EH (cell line): ENCODE measurements at places on chromosomes 16 and 17.

GRCh38 chr17:17723354-17724261 is 42.4 kb downstream of the RAI1 start:
- DNase-seq, result peak; percentile 88

GRCh38 chr17:5408186-5408585 is 11.3 kb downstream of the NUP88 start:
- DNase-seq, result no peak

- DNase-seq, result no peak
These were observed 19.3 kb downstream of the ARL2BP start for GRCh38 chr16:57264381-57264780.

DNA sequence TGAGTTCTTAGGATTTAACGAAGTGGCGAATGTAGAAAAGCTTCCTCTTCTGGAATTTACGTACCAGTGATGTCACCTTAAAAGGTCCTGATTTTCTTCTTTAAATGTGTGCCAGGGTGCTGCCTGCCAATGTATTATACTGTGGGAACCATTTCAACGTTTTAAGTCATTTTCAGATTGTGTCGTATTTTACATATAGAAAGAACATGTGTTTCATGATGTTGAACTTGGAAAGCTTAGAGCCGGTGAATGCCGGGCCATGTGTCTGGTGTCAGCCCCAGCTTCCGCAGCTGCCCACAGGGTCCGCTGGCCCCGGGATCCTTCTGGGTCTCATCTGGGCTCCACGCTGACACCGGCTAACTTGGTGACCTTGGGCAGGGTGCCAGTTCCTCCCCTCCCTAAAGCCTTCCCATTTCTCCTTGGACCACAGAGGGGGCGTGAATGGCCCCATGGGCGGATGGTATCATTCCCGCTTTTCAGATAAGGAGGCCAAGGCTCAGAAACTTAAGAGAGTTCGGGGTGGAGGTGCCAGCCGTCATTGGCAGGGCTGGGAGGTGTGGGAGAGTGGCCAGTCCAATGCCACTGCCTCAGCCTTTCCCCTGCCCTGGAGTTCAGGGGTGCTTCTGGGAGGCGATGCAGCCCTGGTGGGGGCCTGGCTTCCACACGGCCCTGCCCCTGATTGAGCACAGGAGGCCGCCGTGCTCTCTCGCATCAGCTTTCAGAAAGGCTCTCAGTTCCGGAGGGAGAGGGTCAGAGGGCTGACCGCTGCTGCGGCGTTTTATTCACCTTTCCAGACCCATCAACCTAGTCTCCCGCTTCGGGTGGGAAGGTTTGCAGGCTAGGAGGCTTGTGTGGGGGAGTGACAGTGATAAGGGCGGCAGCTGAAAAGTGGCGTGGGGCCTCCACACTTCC is 68.8 kb upstream of the CIBAR2 start:
- no peak for DNase-seq

DNA sequence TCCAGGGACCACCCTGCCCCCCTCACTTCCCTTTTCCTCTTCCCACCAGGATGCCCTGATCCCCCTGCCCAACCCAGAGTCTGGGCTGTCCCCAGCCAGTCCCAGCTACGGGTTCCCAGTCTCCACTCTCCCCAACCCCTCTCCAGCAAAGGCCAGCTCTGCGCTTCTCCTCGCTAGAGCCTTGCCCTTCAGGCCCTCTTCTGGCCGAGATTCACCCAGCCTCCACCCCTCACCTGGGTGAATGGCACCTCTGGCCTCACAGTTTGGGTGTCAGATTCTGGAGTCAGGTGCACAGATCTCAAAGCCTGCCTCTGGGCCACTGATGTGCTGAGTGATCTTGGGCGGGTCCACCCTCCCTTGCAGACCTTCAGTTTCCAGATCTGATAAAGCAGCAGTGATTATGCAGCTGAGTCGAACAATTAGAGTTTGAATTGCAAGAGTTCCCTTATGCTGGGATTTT is 185.6 kb upstream of the TNRC6C start:
- no peak for DNase-seq

GRCh38 chr16:85168732-85169256 is 56.5 kb upstream of the CIBAR2 start:
- DNase-seq, result peak; percentile 78

- no peak for DNase-seq
These were observed 40.3 kb downstream of the MEAK7 start for GRCh38 chr16:84464116-84464515.

DNA sequence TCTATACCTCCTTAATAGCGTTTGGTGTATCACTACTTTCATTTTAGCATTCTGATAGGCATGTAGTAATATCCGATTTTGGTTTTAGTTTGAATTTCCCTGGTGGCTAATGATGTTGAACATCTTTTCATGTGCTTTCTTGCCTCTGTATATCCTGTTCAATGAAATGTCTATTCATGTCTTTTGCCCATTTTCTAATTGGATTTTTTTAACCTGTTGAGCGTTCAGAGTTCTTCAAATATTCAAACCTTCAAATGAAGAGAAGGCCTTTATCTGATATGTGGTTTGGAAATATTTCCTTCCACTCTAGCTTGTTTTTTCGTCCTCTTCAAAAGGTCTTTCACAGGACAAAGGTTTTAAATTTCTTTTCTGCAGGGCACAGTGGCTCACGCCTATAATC is 2.4 kb upstream of the NME1 start:
- DNase-seq, result no peak

- DNase-seq, result no peak
These were observed 1171.0 kb upstream of the GOT2 start for GRCh38 chr16:59905131-59905530.

DNA sequence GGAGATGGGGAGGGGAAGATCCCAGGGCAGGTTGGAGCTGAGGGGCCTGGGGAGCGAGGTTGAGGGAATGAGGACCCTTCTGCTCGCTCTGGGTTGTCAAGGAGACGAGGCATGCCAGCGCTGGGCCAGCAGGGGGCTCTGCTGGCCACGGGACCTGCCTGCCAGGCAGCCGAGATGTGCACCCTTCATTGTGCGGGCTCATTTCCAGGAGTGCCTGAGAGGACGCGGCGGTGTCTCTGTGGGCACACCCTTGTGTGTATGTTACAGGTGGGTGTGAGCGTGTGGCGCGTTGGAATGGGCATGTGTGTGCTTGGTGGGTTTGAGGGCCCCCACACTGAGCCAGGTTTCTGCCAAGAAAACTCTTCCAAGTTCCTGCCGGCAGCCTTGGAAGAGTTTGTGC is 15.9 kb downstream of the ARHGAP23 start:
- DNase-seq, result peak; percentile 78

DNA sequence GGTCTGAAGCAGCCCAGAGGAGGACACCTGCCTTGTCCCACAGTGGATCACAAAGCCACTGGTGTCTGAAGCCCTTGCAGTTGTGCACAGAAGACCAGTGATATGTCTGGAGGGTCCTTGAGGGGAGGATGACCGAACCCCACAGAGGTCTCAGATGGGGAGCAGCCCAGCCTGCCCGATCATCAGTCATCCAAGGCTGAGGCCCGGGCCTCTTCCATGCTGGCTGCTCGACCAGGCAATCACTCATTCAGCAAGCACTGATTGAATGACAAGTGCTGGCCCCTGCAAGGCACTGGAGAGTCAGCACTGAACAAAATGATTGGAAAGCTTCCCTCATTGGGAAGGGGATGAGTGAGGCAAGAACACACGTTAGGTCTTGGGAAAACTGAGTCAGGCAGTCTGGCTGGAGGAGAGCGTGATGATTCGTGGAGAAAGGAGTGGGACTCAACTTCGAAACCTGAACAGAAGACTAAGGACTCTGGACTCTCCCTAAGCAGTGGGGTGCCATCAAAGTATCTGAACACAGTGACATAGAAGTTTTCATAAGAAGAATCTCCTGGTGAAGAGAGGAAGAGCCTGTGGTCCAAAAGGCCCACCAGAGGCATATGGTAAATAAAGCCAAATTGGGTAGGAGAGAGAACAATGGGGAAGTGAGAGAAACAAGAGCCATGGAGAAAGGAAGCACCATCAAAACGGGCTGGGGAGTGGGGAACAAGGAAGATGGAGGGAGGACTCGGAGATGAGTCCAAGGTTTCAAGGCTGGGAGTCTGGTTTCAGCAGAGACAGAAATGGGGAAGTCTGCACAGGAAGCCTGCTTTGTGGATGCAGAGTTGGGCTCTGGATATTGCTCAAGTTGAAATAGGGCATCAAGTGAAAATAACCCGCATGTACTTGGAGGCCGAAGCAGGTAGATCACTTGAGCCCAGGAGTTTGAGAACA is 10.2 kb downstream of the PIK3R5 start:
- no peak for DNase-seq

- no peak for DNase-seq
These were observed 6.4 kb downstream of the CMTM2 start for GRCh38 chr16:66585481-66586239.

GRCh38 chr17:65794572-65794971 is 233.1 kb upstream of the AXIN2 start:
- peak; percentile 46 for DNase-seq

DNA sequence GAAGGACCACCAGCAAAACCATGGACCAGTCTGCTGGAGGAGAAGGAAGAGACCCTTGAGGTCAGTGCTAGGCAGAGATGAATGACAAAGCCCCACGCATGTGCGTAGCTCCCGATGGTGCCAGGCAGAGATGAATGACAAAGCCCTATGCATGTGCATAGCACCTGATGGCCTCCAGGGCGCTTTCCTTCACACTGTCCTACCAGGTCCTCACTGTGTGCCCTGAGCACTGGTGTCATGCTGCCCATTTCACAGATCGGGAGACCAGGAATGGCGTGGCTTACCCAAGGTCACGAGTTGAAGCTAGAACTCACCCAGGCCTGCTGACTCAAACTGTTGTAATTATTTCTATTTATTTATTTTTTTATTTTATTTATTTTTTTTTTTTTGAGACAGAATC is 149.6 kb downstream of the KATNIP start:
- no peak for DNase-seq

DNA sequence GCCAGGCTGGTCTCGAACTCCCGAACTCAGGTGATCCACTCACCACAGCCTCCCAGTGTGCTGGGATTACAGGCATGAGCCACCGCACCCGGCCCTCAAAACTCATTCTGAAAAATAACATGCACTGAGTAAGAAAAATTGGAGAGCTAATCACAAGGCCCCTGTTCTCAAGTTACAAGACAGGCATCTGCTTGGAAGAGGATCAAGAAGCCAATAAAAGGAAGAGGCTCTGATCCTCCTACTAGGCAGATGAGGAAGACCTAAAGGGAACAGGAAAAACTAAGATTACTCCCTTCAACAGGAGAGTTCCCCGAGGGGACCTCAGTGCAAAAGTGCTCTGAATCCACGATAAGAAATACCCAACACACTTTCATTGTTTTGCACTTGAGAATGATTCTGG is 18.4 kb downstream of the BLMH start:
- DNase-seq, result peak; percentile 50

- no peak for DNase-seq
These were observed 14.4 kb downstream of the GJD3 start for GRCh38 chr17:40349895-40350688.

- no peak for DNase-seq
These were observed 96.0 kb downstream of the NXN start for GRCh38 chr17:883586-883962.

GRCh38 chr16:7443648-7444365 is 111.2 kb downstream of the RBFOX1 start:
- no peak for DNase-seq

DNA sequence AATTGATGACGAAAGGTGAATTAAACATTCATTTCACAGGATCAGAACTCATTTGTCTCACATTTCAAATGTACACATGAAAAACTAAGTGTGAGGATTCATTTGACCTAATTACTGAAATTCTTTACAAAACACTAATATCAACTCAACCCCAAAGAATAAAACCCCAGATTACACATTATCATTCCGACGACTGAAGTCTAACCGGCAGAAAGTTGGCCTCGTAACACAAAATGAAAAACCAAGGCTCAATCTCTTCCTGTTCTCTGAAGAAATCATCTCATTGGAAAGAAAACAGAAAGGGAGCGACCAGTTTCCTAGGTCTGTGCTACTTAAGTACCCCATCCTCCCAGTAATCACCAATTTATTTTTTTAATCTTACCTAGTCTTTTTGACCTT is 1.8 kb downstream of the JPT1 start:
- no peak for DNase-seq
